WTC11 (cell line): ENCODE measurements at places on chromosomes 6 and 20.

DNA sequence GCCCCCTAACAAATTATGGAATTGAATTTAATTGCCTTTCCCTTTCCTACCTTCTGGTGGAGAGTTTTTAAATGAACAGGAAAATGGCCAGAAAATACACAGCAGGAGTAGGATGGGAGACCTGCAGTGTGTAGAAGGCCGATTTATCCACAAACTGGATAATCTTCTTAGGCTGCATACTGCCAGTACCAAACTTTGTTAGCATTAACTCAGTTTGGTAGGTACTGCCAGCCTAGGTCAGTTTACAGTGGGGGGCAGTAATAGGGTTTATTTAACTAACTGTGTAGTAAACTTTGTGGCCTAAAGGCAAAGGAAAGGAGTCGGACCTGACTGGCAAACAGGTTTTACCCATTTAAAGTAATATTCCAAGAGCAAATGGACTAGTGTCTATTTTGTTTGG lies 4.6 kb downstream of the NCOA3 start:
- no peak for DNase-seq

DNA sequence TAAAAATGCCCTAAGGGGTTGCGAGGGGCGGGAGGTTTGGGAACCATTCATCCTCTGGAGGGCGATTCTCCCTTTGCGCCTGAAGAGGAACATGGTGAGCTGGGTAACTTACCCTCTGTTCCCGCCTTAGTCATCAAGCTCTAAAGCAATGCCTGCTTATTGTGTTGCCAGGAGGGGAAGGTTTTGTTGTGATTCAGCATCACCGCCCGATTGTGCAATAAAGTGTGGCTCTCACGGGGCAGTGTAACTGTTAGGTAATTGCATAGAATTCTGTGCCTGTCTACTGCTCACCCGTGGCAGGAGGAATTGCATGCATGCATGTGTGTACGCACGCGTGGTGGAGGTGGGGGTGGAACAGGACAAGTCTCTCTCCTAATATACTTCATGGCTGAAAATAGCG lies 95.5 kb upstream of the AGPAT4 start:
- no peak for DNase-seq

DNA sequence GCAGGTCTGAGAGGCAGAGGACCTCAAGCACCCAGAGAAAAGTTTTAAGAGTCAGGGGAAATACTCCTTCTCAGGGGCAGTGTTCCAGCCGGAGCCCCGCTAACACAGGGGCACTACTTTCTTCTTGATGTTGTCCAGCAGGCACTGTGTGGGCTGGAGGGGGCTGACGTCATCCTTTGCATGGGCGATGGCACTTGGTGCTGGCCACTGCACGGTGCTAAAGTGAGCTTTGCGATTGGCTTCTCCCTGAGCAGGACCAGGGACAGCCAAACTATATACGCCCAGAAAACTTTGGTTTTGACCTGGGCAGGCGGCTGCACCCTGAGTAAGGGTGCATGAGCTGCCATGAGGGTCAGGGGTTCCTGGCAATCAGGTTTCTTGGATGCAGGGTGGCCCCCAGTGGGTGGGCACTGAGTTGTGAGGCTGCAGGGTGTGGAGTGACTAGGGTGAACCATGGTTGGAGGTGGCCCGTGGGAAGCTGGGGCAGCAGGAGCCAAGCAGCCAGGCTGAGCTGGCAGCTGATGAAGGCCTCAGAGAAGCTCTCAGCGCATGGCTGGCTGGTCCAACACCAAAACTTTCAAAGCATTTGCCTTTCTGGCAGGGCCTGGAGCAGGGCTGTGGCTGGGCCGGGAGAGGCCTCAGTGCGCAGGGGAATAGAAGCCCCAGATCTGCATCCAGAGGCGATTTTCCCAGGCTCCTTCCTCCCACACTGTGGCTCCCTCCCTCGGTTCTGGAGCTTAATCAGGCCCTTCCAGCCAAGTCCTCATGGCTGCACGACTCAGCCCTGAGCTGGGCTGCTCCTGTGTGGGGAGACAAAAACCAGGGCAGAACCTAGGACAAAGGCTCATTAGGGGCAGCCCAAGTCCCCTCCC lies 18.3 kb downstream of the MRPS18A start:
- no peak for DNase-seq

DNA sequence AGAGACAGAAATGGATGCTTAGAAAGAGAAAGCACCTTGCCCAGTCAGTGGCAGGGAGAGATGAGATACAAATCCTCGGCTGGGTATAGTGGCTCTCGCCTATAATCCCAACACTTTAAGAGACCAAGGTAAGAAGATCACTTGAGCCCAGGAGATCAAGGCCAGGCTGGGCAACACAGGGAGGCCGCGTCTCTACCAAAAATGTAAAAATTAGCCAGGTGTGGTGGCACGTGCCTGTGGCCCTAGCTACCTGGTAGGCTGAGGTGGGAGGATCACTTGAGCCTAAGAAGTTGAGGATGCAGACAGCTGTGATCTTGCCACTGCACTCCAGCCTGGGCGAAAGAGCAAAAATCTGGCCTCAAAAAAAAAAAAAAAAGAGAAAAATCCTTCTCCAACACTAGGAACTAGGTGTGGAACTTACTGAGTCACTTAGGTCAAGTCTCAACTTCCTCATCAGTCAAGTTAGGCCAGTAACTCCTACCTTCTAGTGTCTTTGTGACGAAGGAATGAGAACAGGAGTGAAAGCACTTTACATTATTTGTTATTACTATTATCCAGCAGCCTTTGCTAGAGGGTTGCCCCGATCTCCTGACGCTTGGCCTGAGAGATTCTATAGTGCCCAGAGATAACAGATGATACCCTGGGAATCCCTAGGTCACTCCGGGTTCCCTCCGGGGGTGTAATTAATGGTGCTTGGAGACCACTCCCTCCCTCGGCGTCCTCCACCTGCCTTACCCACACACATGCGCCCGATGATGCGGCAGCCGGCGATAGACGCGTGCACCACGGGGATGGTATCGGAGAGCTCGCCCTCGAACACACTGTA lies 918 bp downstream of the EIF6 start:
- no peak for DNase-seq

GRCh38 chr6:167210375-167211294 lies 52.9 kb upstream of the GPR31 start:
- DNase-seq, result no peak

DNA sequence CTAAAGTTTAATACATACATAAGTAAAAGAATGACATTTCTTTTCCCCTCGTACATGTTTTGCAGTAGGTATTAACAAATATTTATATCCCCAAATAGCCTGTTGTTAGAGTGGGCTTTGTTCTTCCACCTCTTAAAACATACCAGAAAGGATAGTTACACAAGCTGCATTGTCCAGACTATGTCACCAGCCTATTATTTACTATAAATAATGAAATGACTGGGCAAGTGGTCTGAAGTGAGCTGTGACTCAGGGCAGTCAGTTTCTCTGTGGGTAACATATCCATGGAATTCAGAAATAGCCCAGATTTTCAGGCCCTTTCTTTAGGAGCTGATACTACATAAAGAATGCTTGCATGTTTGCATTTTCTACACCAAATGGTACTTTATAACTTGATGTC lies 60.1 kb downstream of the FUT9 start:
- DNase-seq, result no peak

DNA sequence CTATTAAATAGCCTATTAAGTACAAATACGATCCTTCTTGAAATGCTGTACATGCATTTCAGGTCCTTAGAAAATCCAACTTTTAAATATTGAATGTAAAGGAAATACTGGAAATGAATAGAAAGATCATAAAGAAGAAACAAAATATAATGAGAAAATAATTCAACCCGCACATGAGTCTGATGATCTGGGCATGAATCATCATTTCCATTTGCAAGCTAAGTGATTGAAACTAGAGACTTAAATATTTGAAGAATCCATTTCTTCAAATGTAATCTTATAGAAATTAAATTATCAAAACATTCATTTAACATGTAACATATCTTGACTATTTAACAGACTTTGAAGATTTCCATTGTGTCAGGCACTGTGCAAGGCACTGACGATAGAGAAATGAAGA lies 977.0 kb downstream of the TFAP2A start:
- no peak for DNase-seq

DNA sequence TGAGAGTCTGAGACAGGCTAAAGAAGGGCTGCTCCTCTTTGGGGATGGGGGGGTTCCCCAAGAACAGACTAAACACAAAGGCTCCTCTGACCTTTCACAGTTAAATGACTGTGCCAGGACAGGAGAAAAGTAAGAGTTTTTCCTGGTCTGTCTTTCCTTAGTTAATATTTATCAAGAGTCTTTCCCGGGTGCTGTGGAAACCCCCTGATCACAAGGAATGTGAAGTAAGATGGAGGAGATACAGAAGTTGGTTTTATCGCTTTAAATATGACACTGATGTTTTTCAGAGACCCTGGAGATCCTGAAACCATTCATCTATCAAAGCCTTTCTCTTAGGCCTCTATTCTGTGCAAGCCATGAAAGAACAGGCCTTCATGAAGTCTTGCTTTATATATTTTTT lies 105.8 kb downstream of the RNF144B start:
- DNase-seq, result no peak

- no peak for DNase-seq
Observed at GRCh38 chr20:62405981-62406513, 1.0 kb downstream of the CABLES2 start.

DNA sequence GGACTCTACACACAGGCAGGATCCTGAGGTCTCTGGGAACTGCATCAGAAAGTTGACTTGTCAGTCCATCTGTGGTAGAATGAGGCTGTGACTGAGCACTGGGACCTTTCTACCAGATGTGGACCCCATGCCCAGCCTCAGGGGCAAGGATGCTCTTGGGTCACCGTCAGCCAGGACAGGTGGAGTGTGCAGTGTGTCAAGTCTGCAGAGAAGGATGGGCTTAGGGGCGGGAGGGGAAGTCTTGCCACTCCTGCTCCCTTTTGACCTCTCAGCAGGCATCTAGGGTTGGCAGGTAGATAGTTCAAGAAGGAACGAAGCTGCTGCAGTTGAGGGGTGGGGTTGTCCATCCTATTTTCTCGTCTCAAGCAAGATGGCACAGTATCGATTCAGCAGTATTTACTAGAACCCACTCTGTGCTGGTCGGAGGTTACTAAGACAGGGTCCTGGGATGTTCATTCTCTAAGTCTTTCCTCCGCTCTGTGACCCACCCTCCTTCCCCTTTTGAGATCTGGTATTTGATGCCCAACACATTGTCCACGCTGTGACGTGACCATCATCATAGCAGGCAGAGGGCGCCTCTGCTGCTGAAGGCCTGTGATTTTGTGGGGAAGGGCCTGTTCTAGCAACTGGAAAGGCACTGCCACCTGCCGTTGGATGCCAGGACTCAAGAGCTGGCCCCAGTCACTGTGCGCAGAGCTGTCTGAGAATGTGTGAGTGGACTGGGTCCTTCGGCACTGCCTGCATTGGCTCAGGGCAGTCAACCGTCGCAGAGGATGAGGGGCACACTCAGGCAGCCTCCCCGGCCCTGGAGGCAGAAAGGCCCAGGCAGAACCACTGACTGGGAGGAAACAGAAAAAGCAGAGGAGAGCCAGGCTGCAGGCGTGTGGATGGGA lies 23.2 kb downstream of the RBCK1 start:
- peak; percentile 75 for DNase-seq

DNA sequence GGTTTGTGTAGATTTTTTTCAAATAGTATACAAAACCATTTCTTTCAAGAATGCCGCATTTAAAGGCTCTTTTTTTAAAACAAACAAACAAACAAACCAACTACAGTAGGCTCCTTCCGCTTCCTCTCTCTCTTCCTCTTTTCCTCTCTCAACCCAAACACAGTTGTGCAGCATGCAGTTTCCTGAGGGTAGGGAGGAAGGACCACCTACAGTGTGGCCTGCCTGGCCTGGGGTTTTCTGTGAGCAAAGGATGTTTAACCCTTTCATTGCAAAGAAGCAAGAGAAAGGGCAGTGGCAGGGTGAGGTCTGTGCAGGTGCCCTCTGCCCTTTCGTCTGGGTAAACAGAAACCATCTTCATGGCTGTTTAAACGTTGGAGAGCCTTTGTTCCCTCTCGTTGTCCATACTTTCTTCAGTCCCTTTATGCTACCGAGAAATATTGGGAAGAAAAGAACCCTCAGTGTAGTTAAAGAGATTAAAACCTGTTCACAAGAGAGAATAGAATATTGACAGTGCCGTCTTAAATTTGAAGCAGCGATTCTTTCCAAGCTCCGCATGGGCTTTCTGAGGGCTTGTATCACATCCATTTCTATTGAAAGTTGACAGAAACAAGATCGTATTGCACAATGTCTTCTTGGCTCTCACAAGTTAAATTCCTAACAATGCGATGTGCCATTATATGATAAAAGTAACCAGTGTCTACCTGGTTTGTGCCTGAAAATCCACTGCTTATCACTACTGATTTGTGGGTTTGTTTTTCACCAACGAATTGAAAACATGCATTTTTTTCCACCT lies 215.5 kb upstream of the SNX9 start:
- peak; percentile 64 for DNase-seq

DNA sequence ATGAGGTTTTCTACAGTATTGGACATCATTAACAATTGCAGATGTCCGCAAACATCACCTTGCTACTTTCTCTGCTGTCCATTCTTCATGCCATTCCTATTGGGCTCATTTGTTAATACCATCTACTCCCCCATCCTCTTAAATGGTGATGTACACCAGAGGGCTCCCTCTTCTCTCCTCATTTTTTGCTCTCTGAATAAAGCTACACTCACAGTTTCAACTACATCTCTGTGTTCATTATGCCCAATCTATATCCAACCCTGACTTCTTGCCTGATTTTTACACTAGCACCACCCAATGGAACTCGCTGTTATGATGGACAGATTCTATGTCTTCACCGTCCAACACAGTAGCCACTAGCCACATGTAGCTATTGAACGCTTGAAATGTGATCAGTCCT lies 288.1 kb upstream of the ID4 start:
- DNase-seq, result no peak

- DNase-seq, result no peak
Observed at GRCh38 chr6:168192195-168192900, 113.3 kb upstream of the FRMD1 start.

DNA sequence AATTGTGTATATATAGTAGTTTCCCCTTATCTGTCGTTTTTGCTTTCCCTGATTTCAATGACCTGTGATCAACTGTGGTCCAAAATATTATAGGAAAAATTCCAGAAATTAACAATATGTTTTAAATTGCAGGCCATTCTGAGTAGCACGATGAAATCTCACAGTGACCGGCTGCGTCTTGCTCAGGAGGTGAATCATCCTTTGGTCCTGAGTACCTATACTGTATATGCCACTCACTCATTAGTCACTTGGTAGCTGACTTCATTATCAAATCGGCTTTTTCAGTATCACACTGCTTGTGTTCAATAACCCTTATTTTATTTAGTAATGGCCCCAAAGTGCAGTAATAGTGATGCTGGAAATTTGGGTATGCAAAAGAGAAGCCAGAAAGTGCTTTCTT lies 728.3 kb upstream of the EYS start:
- DNase-seq, result no peak

DNA sequence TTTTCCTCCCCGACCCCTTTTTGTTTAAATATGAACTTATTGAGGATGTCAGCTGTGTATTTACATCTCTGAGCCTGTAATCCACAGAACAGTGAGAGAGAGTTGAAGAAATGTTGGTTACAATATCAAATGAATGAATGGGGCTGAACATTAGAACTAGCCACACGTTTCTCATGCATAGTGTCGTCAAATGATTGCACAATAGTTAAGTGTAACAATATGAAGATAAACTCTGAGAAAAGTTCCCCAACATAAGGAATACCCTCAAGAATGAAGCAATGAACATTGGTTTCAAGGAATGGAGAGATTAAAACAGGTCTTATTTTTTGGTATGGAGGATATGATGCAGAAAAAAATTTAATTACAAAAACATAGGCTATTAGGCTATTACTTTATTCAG lies 100.5 kb upstream of the DTNBP1 start:
- no peak for DNase-seq
